ENCODE measurements at places on chromosomes 4 and X. TPM values are rescaled to one million over a fixed set of nuclear protein-coding genes. Genes with fewer than 3 reads are reported as not detected.

Gene NDP
- total RNA-seq, result not detected

Gene HOPX
- 1.9 TPM for total RNA-seq

Gene CT47B1
- total RNA-seq, result not detected

Gene ZAR1
- not detected for total RNA-seq

Gene DRD5
- total RNA-seq, result not detected

Gene ODAPH
- not detected for total RNA-seq

Gene UGT2A3
- total RNA-seq, result not detected

Gene RHOXF2B
- not detected for total RNA-seq

Data from CD4-positive, CD25-positive, alpha-beta regulatory T cell (primary cell).